GM12878 (cell line): ENCODE measurements at places on chromosomes 7 and 10. TPM values are rescaled to one million over a fixed set of nuclear protein-coding genes. Genes with fewer than 3 reads are reported as not detected.

- DNase-seq: peak; percentile 55
Measured at GRCh38 chr7:77464589-77464988, 48.4 kb upstream of the GSAP start.

GRCh38 chr7:29812185-29812876, 6.0 kb downstream of the WIPF3 start:
- DNase-seq: no peak

Gene UTF1
- not detected in 2 replicates for total RNA-seq

- no peak for DNase-seq
Measured at GRCh38 chr10:130766071-130766470, 545.5 kb downstream of the TCERG1L start.

Gene OIT3
- not detected in 2 replicates for total RNA-seq

- no peak for DNase-seq
Measured at GRCh38 chr7:127673902-127674301, 21.9 kb downstream of the SND1 start.

DNA sequence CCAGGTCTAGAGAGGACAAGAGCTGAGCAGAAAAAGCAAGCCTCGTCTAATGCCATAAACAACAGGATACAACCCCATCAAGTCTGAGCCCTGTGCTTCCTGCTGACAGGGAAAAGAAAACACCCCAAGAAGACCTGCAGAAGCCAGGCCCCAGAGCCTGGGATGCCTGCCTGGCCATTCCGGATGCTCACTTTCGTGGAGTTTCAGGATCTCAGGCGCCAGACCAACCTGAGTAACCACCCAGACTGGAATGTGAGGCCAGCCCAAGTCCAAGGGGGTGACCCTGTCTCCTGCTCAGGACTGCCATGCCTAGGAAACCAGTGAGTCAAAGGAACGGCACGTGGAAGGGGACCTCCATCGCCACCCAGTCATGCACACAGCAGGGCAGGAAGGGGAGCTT, 74.3 kb downstream of the PLXNA4 start:
- no peak for DNase-seq

- no peak for DNase-seq
Measured at GRCh38 chr10:70714245-70714644, 41.9 kb downstream of the ADAMTS14 start.

DNA sequence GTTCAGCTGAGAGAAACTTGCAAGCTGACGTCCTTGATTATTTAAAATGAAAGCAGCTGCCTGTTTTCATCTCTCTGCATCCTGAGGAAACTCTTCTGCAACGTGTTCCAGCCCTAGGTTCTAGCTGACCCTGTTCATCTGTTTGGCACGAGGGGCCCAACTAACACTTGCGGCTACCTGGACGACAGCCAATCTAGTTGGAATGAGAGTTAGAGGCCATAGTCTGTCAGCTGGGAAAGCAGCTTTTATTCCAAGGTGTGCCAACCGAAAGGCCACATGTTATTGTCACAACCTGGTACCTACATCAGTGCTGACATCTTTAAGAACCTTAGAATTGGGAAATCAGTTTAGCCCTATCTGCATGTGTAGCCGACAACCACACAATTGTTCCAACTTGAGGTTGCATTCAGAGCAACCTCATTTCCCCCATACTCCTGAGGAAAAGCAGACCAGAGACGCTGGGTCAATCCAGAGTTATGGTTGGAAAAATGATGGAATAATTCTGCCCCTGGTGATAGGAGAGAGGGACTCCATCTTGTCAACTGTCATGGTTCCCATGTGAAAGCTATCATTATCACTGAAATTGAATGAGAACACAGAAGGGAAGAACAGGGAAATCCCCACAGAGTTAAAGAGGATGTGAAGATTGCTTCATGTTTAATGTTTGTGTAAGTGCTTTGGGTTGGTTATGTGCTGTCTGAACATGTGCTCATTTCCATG, 121.6 kb downstream of the EGFR start:
- peak; percentile 63 for DNase-seq

Gene KIAA1217
- total RNA-seq: 3.8 and 4.6 TPM in 2 replicates
